ENCODE measurements at places on chromosomes 2 and 18.

- no peak for DNase-seq
Measured at GRCh38 chr2:5748946-5749345, 56.8 kb downstream of the SOX11 start.

- no peak for DNase-seq
Measured at GRCh38 chr2:201242571-201243277, 17.6 kb upstream of the CASP8 start.

GRCh38 chr18:2824865-2825264 lies 21.9 kb upstream of the EMILIN2 start:
- DNase-seq = no peak

DNA sequence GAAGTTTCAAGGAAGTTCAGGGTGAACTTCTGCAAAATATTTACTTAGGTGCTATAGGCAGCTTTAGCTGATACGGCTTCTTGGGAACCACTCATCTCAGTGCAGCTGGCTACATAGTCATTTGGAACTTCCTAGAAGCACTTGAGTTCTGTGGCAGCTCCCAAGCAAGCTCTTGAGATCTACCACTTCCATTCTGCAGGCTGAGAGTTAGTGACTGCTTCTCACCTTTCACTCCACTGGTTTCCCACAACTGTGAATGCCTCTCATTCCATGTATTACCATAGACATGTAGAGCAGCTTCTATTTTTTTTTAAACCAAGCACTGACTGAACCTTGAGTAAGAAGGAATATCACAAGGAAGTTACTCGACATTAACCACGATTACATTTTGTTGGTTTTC lies 994.1 kb upstream of the ACVR2A start:
- DNase-seq = no peak

GRCh38 chr18:37368110-37368954 lies 197.3 kb downstream of the CELF4 start:
- no peak for DNase-seq

DNA sequence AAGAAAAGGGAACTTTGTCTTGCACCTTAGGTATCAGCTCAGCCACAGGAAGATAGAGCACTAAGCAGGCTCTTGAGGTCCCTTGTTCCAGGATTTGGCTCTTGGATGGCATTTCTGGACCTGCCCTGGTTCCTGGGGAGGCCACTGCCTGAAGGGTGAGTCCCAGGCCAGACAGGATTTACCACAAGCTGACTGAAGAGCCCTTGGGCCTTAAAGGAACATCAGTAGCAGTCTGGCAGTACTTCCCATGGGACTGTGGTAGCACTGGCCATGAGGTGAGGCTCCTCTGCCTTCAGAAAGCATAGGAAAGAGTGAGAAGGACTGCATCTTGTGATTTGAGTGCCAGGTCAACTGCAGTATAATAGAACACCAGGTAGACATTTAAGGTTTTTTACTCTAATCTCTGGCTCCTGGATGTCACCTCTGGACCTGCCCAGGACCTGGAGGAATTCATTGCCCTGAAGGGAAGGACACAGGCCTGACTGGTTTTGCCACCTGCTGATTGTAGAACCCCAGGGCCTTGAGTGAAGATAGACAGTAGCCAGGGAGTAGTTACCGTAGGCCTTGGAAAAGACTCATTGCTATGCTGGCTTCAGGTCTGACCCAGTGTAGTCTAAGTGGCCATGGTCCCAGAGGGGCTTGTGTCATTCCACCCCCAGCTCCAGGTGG lies 154.4 kb upstream of the CREB1 start:
- no peak for DNase-seq

GRCh38 chr2:43224571-43225092 lies 1.8 kb downstream of the ZFP36L2 start:
- no peak for DNase-seq

GRCh38 chr2:118979152-118979861 lies 37.3 kb downstream of the MARCO start:
- DNase-seq = no peak

GRCh38 chr2:186308347-186308746 lies 177.7 kb upstream of the ZC3H15 start:
- DNase-seq = no peak

GRCh38 chr2:133532919-133533318 lies 35.3 kb downstream of the NCKAP5 start:
- DNase-seq = no peak

DNA sequence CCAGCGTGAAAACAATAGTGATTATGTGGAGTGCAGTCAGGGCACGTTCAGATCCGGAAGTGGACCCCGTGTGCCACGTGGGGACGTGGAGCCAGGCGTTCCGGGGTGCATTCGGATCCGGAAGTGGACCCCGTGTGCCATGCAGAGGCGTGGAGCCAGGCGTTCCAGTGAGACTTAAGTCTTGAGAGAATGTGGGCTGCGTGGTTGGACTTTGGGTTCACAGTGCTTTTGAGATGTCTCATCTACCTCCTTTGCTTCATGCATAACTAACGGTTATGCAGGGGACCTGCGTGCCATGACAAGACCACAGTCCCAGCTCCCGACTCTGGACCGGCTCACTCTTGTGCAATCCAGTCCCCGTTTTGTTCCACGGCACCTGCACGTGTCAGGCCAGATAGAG lies 28.8 kb downstream of the CTDP1 start:
- DNase-seq = no peak

DNA sequence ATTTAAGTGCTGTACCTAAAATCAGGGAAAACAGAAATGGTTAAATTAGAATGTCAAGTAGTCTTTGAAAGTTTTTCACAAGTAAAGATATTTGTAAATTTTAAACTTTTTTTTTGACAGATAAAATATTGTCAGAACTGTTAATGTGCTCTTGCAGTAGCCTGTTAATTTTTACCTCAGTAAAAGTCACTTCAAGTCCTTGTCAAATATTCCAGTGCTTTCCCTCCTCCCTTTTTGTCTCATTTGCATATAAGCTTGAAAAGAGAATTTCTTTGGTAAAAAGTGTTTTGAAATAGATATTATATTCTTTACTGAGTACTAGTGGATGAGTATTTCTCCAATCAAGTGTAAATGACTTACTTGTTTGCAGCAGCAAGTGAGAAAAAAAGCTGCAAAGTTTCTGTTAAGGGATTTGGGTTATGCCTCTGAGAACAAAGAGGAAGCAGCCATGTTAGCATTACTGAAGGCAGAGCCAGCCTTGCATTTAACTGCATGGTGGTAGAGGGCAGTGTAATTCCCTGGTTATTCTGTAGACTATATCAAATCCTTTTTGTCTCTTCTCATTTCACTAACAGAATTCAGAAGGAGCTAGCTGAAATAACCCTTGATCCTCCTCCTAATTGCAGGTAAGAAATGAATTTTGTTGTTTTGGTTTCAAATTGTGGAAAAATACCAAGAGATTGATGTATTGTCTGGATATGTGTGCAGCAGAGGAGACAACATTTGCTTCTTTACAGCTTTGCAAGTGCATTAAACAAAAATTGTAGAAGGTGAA lies 3.2 kb downstream of the UBE2E3 start:
- no peak for DNase-seq

GRCh38 chr18:2822213-2822921 lies 24.4 kb upstream of the EMILIN2 start:
- DNase-seq = no peak

- no peak for DNase-seq
Measured at GRCh38 chr2:217636991-217637561, 365.7 kb downstream of the TNS1 start.

DNA sequence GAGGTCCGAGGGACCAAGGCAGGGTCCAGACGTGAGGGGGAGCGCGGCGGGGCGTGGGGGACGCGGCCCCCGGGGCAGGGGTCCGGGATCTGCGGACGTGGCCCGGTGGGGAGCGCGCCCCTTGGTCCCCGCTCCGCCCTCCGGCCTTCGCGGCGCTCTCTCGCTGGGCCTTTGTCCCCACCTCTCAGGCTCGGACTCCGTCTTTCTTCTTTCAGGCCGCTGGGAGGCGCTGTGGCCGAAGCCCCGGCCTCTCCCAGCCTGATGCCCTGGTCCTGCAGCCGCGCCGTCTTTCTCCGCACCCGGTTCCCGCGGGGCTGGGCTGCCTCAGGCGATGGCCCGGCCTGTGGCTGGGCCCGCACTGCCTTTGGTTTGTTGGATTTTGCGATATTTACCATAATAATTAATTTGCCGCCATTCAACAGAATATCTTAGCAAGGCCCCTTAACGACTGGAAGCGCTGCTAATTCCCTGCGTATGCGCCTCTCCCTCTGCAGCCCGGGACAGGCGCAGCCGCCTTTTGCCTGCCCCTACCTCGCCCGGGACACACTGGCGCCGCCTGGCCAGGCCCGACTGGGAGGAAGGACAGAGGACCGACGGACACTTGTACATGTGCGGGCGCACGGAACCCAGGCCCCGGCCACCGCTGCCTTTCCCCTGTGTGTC lies 10.8 kb downstream of the SIX3 start:
- DNase-seq = no peak

DNA sequence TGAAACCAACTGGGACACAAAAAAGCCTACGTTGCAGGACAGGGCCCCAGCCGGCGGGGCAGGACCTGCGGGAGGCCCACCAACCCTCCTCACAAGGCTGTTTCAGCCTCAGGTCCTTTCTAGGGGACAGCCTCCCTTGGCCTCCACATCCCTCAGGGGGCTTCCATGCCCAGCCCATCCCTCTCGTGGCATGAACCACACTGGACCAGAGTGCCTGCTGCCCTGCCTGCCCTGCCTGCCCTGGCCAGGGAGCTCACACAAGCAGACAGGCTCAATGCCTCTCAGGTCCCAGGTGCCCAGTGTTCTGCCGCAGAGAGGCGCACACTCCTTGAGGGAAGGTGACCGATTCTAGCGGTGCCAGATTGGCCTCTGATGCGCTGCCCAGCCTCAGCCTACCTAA lies 57.4 kb downstream of the HDAC4 start:
- no peak for DNase-seq

DNA sequence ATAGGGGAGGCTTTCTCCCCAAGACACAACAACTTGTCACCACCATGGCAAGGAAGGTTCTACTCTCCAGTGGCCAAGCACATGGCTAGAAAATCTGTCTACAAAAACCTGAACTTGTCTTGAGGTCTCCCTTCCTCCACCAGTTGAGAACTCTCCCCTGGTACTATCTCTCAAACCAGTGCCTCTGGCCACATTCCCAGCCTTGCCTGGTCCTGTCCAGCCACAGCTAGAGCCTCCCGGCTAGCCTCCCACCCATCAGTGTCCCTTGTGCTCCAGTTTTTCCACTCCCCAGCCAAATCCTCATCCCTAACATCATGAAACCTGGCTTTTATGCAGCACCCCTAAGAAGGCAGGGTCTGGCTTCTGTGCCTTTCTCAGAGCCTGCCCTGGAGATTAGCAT lies 21.2 kb upstream of the FZD5 start:
- DNase-seq = no peak
